ENCODE measurements at places on chromosomes 4 and X. TPM values are rescaled to one million over a fixed set of nuclear protein-coding genes. Genes with fewer than 3 reads are reported as not detected.

BTC gene
- 7.1 TPM for total RNA-seq

MAGEA10 gene
- total RNA-seq: not detected

CCDC149 gene
- total RNA-seq: 8.0 TPM

TXLNG gene
- 7.6 TPM for total RNA-seq

DMRTC1 gene
- total RNA-seq: not detected

CYTL1 gene
- 11.0 TPM for total RNA-seq

KLF3 gene
- total RNA-seq: 18.5 TPM

TBC1D8B gene
- total RNA-seq: 7.3 TPM

STK26 gene
- 65.7 TPM for total RNA-seq

RAI2 gene
- 1.5 TPM for total RNA-seq

GIMD1 gene
- not detected for total RNA-seq

XPNPEP2 gene
- 4.2 TPM for total RNA-seq

HPSE gene
- 0.18 TPM for total RNA-seq

ASB5 gene
- total RNA-seq: 94.7 TPM

PI4K2B gene
- total RNA-seq: 7.4 TPM

ADH1B gene
- total RNA-seq: 6.3 TPM

DACH2 gene
- total RNA-seq: 0.49 TPM

NLGN4X gene
- total RNA-seq: 3.1 TPM

GALNT7 gene
- 20.2 TPM for total RNA-seq

ARMCX2 gene
- total RNA-seq: 102 TPM

PRDM8 gene
- total RNA-seq: 4.7 TPM

TLR6 gene
- 2.0 TPM for total RNA-seq

ALAS2 gene
- 29.3 TPM for total RNA-seq

PF4V1 gene
- 0.27 TPM for total RNA-seq

GAGE1 gene
- total RNA-seq: not detected

RHOXF2 gene
- not detected for total RNA-seq

SULT1B1 gene
- total RNA-seq: 0.53 TPM

FRG2 gene
- not detected for total RNA-seq

Data from muscle of leg (tissue), 16 donors.